ENCODE measurements at places on chromosomes 4 and X.

DNA sequence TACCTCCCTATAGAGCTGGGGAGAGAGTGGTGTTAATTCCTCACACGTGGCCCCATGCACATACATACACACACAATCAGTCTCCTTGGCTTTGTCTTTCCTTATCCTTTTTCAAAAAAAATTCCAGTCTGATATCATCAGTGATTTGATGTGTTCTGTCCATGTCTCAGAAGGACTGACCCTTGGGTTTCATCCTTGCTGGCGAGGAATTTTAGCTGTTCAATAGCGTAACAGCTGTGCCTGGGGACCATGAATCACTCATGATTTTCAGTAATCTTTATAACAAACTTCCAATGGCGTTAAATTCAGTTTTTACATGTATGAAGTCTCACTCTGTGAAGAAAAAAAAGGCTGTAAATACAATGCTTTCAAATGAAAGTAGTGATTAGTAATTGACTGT, 204.6 kb downstream of the RBMX2 start:
- DNase-seq = no peak

- DNase-seq = no peak
These were observed 56.3 kb downstream of the PKD2 start for GRCh38 chr4:88063634-88064296.

DNA sequence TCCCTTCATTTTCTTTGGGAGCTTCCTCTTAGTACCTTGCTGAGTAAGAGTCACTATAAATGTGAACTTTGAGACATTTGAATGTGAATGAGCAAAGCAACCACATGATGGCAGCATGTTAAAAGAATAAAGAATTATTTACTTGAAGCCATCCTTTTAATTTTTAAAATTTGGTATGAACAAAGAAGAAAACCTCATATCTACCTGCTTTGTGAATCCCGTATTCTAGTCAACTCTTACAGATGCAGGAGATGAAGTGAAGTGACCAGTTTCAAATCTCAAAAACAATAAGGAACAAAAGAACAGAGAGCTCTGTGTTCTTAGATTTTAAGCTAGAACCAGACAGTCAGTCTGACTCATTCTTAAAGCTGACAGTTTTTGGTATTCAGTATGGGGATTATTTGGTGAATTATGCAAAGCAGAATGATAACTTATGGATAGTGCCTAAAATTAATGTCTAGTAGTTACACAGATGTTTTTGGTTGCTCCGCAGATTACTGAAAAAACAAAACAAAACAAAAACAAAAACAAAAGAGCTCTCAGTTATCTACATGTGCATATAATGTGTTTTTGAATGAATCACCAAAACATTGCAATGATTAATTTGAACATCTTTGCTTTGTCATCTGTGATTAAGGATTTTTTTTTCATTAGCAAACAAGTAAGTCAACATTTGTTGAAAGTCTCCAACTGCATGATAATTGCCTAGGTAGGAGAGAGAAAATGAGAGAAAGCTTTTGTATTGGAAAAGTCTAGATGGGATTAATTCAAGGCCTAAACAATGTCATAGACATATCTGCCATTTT, 48.2 kb upstream of the H2AZ1 start:
- peak; percentile 16 for DNase-seq

GRCh38 chrX:13287816-13288215, 32.0 kb downstream of the ATXN3L start:
- no peak for DNase-seq

DNA sequence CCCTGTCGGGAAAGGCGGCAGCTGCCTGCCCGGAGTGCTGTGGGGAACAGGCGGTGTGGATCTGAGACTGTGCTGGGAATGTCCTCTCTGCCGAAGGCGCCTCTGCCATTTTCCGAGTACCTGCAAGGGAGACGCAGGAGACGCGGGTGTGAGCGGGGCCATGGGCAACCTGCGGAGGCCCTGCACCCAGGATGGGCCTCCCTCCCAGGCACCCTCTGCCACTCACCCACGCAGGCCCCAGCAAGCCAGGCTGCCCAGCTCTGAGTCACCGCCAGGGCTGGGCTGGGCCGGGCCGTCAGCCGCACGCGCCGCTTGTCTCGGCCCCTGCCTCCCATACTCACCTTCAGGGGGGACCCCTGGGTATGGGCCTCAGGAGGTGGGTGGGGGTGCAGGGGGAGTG, 3.5 kb upstream of the FGFR3 start:
- DNase-seq = no peak

Data from CD4-positive, alpha-beta T cell treated with Interleukin-4 for 1 hour (primary cell).